ENCODE measurements at places on chromosomes 4 and X.

- DNase-seq: no peak
These were observed 23.2 kb upstream of the MRFAP1 start for GRCh38 chr4:6617246-6617645.

- DNase-seq: no peak
These were observed 8.4 kb upstream of the APLN start for GRCh38 chrX:129663171-129663570.

- no peak for DNase-seq
These were observed 224.7 kb downstream of the ANTXR2 start for GRCh38 chr4:79848329-79848728.

DNA sequence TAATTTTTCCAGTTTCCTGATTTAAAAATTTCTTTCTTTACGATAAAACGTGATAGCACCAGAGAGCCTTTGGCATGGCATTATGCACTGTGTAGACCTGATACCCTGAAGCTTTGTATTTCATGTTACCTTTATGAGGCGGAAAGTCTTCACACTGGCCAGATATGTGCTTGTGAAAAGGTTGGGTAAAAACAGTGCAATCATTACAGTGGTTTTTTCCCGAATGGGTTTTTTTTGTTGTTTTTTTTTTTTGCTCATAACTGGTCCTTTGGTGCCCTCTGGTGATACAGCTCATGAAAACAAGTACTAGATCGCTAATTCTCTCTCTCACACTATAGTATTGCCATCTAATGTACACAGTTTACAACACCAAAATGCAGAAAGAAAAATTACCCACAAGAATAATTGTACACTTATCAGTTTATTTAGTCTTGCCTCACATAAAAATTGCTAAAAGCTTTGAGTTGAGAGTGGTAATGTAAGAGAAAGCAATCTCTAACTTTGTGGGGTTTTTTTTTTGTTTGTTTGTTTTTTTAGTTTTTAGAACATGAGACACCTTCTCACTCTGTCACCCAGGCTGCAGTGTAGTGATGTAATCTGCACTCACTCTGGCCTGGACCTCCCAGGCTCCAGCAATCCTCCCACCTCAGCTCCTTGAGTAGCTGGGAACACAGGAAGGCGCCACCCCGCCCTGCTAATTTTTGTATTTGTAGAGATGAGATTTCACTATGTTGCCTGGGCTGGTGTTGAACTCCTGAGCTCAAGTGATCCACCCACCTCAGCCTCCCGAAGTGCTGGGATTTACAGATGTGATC is 21.3 kb downstream of the SPCS3 start:
- peak; percentile 61 for DNase-seq

DNA sequence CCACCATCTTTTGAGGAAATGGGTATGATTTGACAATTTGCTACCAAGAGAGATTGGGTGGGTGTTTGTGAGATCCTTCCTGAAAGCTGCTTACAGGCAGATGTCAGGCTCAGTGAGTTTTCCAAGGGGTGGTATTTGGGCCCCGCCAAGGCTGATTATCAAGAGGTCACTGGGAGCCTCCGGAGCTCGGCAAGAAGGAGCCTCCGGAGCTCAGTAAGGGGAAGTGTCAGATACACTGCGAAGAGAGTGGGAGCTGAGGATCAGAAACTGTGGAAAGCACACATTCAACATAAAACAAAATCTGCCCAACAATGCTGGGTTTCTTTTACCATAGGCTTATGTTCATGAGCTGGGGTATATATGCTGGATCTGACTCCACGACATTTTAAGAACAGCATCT is 714 bp downstream of the RTL3 start:
- DNase-seq: no peak

DNA sequence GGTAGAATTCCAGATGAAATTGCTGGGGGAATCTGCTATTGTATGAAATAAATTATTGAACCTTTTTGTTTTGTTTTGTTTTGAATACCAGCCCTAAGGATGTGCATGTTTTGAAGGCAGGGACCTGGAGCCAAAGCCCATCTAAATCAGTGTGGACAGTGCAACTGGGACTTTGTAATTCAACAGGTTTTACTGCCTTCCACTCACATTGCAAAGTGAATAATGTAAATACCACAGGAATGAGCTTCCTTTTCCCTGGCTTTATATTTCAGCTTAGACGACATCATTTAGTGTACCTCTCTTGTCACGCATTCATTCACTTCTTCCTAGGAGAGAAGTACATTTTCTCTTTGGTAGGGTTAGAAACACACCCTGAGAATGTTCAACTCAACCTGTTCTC is 795.0 kb downstream of the CENPC start:
- no peak for DNase-seq

- no peak for DNase-seq
These were observed 39.1 kb downstream of the ANOS1 start for GRCh38 chrX:8692871-8693270.

- no peak for DNase-seq
These were observed 54.4 kb downstream of the VGLL1 start for GRCh38 chrX:136586386-136586785.

- peak; percentile 72 for DNase-seq
These were observed 260.6 kb upstream of the BOD1L1 start for GRCh38 chr4:13888112-13888511.

GRCh38 chr4:164716901-164717300 is 37.0 kb upstream of the SMIM31 start:
- peak; percentile 8 for DNase-seq

DNA sequence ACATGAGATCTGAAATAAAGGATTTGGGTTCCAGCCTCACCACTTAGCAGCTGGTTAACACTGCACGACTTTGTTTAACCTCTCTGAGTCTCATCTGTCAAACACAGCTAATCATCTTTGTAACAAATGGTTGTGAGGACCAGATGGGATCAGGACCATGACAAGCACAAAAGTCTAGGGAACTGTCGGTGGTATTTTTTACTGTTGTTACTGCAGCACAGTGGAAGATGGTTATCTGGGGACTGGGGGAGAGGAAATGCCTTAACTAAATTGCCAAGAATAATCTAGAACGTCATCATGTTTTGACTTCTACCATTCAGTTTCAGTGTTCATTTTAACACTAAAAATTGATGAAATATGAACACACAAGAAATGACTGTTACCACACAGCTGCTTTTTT is 99.5 kb downstream of the ADGRA3 start:
- no peak for DNase-seq

- no peak for DNase-seq
These were observed 204.5 kb upstream of the IGFBP7 start for GRCh38 chr4:57314636-57315035.

- DNase-seq: no peak
These were observed 93.3 kb downstream of the STIM2 start for GRCh38 chr4:26953770-26954423.

DNA sequence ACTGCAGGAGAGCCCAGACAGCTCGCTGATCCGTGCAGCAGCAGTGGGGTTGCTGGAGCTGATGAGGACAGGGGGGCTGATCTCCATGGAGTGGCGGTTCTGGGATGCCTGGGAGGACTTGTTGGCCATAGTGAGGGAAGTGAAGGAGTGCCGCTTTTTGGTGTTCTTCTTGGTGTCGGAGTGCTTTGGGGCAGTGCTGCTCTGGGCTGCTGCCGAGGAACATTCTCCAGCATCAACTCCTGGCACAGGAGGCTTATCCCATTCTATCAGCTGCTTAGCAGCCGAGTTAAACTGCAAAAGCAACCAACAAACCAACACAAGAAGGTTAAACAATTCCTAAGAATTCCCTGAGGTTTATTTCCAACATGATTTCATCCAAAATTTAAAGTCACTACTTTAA is 126.3 kb upstream of the CBR4 start:
- DNase-seq: no peak

- no peak for DNase-seq
These were observed 71.7 kb downstream of the IDS start for GRCh38 chrX:149433451-149433850.

DNA sequence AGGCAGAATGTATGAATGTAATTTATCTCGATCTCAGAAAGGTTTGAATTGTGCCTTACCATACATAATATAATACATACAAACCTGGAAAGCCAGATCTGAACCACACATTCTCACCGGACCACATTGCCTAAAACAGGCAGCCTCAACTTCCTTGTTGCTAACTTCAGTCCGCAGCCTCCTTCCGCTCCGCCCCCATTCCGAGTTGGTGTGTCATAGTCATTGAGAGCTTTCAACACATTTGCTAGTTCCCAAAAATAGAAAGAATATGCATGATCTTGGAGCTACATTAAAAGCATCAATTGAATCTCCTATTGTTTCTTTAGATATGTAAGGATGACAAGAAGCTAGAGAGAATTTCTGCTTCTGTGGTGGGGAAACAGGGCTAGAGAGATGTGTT is 127.2 kb downstream of the ARHGEF9 start:
- peak; percentile 60 for DNase-seq

GRCh38 chrX:121310820-121311219 is 263.4 kb downstream of the GLUD2 start:
- no peak for DNase-seq

All from AG08395 (cell line).